NCI-H1105 treated with DMSO at 0.1 percent for 48 hours (cell line): ENCODE measurements at places on chromosomes 12 and 14.

GRCh38 chr12:45415393-45415817 is 199.5 kb downstream of the ANO6 start:
- DNase-seq, result no peak

- no peak for DNase-seq
Observed at GRCh38 chr14:92792885-92793284, 1.2 kb upstream of the GOLGA5 start.

GRCh38 chr12:123354600-123354999 is 10.0 kb downstream of the SBNO1 start:
- no peak for DNase-seq

- DNase-seq, result no peak
Observed at GRCh38 chr12:3014641-3015040, 55.4 kb downstream of the TEAD4 start.

DNA sequence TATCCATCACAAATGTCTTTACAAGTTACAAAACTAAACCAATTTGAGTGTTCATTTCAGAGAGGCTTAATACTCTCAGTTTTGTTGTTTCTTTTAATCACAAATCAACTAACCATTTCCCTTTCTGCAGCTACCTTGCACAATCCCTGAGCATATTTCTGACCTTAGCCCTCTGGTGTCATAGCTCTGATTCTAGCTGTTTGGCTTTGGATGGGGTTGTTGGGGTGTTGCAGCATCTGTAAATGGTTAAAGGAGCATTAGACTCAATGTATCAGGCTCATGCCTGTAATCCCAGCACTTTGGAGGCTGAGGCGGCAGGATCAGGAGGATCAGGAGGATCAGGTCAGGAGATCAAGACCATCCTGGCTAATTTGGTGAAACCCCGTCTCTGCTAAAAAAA is 461.4 kb downstream of the NRXN3 start:
- no peak for DNase-seq

GRCh38 chr14:80004871-80005270 is 206.4 kb downstream of the DIO2 start:
- no peak for DNase-seq

GRCh38 chr12:116015525-116015924 is 262.0 kb downstream of the MED13L start:
- DNase-seq, result peak; percentile 41

DNA sequence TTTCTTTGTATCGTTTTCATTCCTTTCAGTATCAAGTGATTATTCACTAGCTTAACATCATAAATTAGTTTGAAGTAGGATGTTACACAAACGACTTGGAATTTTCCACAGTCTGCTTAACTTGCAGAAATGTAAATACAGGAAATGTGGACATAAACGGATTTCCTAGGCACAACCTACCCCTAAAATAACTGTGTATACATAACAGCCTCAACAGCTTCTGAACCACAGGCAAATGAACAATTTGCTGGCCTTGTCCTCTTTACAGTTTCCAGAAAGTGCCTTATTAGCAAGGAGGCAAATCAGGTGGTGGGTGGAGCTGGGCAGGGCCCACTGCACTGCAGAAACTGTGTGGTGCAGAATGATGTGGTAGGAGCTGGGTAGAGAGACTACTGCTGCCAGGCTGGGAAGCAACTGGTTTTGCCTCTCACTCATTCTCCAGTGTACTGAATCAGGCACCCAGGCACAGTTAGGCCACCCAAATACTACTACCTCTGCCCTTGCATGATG is 14.1 kb downstream of the DRAM1 start:
- DNase-seq, result no peak

- DNase-seq, result no peak
Observed at GRCh38 chr14:38074081-38074480, 133.6 kb upstream of the SSTR1 start.

DNA sequence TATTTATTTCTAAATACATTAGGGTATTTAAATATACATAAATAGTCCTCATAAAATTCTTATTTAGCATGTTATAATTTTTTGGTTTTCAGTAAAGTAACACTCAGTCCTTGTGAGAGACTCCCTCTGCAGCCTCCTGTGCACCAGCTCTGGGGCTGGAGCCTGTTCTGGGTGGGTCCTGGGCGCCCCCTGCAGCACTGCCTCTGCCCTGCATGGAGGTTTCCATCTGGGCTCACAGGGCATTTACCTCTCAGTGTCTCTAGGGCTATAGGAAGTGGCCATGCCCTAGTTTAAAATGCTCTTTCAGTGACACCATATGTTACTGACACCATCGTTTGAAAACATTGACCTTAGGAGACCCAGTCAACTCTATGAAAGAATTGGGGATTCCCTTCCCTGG is 1155.2 kb downstream of the TMEM121 start:
- DNase-seq, result no peak

DNA sequence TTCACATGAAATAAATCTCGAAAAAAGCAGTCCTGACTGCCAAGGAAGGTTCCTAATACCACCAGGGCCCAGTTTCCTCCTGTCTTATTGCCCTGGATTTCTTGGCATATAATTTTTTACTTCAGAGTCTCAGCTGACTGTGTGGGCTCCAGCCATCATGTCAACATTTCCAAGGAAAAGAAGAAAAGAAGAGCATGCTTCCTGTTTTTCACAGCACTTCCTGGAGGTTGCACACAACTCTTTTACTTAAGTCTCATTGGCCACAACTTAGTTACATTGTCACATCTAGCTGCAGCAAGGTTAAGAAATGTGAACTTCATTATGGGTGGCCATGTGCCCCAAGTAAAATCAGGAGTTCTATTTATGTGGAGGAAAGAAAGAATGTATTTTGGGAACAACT is 24.3 kb downstream of the DACT1 start:
- no peak for DNase-seq

DNA sequence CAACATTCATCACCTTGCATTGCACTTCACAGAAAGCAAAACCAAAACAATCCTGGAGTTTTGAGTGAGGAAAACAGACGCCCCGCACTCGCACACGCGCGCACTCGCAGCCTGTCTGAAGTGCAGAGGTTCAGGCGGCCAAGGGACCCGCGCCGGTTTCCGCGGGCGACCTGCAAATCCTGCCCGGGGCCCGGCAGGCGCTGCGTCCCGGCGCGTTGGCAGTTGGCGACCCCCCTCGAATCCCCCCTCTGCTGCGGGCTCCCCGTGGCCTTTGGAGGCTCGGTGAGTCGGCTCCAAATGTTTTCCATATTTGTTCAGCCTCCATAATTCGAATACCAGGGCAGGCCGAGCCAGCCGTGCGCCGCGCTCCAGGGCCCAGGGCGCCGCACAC is at the start of gene SSPN:
TSS of gene SSPN (plus strand) at position 324 of the 391 bp plus-strand sequence. CDS start 100 bp downstream, outside the sequence.
- peak; percentile 79 for DNase-seq

DNA sequence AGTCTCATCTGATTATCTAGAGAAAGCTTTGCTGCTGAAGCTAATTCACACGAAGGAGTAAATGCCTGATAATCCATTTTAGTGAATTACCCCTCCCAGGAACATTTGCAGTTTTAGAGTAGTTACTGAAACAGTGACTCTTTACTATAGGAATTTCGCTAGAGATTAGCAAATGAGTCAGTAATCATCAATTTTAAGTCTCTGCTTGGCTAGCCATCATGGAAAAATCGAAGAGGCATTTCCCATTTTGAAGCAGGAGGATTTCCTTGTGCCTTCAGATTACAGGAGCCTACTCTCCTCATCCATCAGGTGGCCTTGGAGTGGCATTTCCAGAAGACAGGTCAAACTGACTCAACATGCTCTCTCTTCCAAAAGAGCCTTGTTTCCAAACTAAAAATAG is 154.5 kb downstream of the EGLN3 start:
- DNase-seq, result no peak
